HT1080 (cell line): ENCODE measurements at places on chromosomes 7 and 10. TPM values are rescaled to one million over a fixed set of nuclear protein-coding genes. Genes with fewer than 3 reads are reported as not detected.

DNA sequence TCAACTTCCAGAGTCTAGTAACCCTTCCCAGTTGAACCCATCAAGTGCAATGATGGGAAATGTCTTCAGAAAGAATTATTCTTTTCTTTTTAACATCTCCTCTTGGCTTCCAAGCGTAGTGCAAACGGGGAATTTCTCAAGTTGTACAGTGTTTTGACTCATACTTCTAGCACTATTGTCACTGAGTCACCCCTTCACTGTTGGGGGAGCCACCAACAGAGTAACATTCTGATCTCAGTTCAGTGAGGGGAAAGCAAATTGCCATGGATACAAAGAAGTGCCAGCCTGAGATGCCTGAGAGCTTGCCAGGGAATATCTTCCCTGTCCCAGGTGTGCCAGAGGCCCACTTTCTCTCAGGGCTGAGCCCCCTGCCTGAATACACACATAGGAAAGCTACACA, 31.0 kb downstream of the CYP3A5 start:
- no peak for DNase-seq

DNA sequence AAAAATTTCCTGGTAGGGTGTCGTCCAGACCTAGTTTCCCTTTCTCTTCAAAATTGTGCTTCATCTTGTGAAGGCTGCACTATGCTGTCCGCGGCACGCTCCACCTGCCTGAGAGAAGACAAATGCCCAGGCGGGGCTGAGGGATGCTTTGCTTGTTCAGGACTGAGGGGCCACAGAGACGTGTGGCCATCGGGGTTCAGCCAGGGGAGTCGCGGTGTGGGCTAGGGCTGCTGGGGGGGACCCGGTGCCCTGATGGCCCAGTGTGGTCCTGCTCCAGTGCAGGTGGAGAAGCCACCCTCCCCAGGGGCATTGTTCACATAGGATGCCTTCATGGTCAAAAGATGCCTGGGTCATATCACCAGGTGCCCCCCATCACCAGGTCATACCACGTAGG, 107.8 kb upstream of the SHH start:
- no peak for DNase-seq

- DNase-seq: no peak
Measured at GRCh38 chr7:110522061-110522760, 568.7 kb upstream of the LRRN3 start.

DNA sequence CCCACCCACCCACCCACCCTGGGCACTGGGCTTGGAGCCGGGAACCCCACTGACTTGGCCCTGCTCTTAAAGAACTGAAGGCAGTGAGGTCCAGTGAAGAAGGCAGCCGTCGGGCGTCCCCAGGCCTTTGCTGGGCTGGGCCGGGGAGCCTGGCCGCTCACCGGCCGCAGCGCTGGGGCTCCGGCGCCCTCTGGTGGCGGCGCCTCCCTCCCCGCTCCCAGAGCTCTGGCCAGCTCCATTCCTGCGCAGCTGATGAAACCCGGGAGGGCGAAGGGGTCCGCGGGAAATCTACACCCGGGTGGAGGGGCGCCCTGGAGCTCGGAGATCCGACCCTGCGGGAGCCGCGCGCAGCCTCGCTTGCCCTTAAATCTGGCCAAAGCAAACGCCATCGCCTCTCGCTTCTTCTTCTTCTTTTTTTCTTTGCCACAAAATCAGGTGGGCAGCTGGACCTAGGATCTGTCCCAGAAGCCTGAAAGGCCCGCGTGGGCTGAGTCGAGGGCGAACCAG, 1.7 kb upstream of the CXCL12 start:
- peak; percentile 37 for DNase-seq

DMTF1 gene
- 28.8 and 36.5 TPM in 2 replicates for total RNA-seq

GRCh38 chr10:106571192-106571946, 593.1 kb downstream of the SORCS1 start:
- DNase-seq: peak; percentile 51

DNA sequence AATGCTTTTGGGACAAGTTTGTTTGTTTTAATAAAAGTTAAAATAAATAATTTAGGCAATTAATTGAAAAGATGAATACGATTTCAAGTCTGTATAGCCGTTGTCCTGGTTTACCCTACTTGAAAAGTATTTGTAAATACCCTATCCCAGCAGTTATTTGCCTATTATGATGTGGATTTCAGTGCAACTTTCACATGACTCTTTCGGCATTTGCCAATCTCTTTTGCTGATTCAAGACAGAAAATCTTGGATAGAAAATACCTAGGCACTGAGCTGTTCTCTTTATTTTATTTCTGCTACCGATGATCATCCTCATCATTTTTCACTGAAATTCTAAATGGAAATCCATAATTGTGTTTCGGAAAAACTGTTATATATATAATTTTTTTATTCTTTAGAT, 125.9 kb upstream of the FZD8 start:
- no peak for DNase-seq

DNA sequence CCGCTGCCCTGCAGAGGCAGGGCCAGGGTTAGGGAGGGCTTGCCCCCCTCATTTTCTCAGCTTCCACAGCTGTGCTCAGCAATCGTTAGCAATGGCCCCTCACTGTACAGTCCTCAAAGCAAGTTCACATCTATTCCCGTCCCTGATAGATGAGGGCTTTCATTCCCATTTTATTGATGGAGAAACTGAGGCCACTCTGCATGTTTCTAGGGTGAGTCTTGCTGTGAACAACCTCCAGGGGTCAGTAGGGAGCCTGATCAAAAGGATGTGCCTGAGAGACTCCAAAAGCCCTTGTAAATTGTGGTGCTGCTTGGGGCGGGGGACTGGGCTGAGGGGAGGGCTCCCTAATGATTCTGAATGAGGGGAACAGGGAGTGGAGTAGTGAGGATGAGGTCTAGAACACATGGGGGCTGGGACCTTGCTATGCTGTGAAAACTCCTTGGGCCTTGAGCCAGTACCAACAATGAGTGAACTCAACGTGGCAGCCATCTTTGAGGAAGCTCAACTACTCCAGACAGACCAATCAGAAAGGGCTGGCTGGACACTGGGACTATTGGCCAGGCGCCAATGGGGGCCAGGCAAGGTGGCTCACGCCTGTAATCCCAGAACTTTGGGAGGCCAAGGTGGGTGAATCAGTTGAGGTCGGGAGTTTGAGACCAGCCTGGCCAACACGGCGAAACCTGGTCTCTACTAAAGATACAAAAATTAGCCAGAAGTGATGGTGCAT, 6.7 kb upstream of the GRIFIN start:
- peak; percentile 34 for DNase-seq

FUOM gene
- total RNA-seq: 31.5 and 48.4 TPM in 2 replicates

- DNase-seq: no peak
Measured at GRCh38 chr7:36305226-36305625, 84.4 kb upstream of the ANLN start.

GRCh38 chr7:33918438-33919143, 13.3 kb downstream of the BMPER start:
- no peak for DNase-seq

LGI1 gene
- total RNA-seq: 0.02 TPM in 1 of 2 replicates, not detected in the other

DNA sequence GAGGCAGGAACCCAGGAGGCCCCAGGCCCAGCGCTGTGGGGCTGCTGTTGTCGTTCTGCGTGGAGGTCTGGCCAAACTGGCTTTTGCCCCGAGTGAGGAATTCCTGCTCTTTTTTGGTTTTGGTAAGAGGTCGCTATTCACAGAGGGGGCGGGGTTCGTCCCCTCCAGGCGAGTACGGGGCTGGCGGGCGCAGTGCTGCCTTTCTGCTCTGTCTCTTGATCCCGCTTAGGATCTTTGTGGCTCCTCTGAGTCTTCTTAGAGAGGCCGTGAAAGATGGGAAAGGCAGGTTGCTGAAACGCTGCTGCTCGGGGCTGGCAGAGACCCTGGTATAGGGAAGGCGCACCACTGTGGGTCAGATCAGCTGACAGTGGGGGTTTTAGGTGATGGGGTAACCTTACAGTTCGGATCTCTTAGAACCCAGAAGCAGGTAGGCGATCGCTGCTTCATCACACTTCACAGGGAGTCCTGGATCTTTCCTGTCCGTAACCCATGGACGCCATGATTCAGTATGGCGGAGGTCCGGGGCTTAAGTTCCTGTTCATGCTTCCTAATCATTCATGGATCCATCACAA, 136.7 kb downstream of the KIF20B start:
- no peak for DNase-seq

DNA sequence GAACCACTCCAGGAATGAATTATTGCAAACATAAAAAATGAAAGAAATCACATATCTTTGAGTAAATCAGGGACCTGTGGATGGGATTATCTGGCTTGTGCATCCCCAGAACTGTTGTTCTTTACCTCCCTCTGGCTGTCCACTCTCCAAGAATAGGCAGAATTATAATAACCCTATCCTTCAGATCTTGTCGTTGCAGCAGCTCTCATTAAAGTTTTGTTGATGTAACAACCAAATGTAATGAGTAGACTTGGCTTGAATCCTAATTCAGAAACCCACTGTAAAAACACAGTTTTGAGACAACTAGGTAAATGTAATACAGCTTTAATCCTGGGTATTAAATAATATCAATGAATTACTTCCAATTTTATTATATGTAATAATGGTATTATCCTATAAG, 16.2 kb downstream of the LSM5 start:
- DNase-seq: no peak

HECW1 gene
- 2.4 and 2.5 TPM in 2 replicates for total RNA-seq

- peak; percentile 23 for DNase-seq
Measured at GRCh38 chr10:95237376-95238170, 43.5 kb downstream of the ACSM6 start.

DNA sequence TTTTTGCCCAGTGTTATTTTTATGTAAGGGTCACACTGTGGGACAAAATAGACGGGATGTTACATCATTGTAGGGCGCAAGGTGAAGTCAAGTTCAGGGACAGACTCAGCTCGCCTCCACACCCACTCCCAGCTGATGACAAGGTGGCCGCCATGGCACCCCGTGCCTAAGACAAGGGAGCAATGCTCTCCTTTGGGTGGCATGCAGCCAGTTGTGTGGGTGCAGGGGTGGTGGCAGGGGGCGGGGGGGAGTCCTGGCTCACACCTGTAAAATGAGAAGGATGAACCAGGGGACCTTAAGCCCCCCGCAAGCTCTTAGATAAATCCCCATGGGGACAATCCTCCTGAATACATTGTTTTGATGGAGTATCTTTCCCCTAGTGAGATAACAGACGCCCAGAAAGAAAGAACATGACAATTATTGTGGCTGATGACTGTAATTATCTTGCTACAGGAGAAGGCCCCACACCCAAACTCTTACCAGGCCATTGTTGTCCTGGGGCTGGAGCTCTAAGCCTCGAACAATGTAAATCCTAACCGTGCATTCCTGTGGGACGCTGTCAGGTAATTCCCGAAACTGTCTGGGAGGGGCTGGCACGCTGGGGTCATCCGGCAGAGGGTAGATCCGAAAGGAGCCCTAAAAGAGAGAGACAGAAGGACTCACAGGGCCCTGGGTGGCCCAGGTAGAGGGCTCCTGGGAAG, 148.7 kb downstream of the MYOF start:
- no peak for DNase-seq

DNA sequence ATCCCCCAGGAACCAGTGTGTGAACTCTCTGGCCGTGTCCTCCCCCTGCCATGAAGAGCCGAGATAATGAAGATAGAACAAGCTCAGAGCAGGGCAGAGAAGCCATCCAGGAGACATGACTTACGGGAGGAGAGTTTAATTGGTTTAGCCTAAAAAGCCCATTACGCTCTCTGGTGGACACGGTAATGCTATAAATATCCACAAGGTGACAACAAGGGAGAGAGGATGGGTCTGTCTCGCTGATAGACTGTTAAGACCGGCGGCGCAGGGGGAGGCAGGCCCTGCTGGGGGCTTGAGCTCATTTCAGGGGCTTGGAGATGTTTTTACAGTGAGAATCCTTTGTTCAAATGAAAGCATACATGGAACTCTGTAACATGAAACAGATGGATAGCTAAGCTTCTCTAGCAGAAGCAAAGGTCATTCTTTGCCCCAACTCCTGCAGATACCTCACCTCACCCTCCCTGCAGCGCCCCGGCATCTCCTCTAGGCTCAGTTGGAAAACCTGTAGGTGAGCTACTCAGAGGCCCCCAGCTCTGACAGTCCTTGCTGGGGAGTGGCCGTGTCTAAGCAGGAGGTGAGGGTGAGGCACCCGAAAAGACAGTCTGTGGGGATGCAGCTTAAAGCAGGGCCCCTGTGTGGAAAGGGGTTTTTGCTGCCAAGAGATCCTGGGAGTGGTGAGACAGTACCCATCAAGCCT, 40.8 kb upstream of the LOXL4 start:
- DNase-seq: no peak

GRCh38 chr7:22351878-22352277, 5.1 kb downstream of the RAPGEF5 start:
- peak; percentile 31 for DNase-seq

DNA sequence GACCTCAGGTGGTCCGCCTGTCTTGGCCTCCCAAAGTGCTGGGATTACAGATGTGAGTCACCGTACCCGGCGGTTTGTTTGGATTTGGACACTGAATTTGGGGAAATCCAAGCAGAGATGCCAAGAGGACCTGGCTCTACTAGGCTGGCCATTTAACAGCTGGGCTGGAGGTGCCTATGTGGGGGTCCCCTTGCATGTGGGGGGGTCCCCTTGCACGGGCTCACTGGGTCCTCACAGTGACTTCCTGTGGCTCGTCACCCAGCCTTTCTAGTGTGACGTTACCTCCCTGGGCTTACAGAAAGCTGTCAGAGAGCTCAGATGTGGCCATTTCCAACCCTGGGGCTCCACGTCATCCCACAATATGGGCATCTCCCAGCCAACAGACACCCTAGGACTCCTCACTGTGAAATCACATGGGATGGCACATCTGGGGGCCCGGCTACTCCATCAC, 49.3 kb upstream of the GNA12 start:
- no peak for DNase-seq

- DNase-seq: no peak
Measured at GRCh38 chr7:123993996-123994395, 38.9 kb downstream of the TMEM229A start.

DNA sequence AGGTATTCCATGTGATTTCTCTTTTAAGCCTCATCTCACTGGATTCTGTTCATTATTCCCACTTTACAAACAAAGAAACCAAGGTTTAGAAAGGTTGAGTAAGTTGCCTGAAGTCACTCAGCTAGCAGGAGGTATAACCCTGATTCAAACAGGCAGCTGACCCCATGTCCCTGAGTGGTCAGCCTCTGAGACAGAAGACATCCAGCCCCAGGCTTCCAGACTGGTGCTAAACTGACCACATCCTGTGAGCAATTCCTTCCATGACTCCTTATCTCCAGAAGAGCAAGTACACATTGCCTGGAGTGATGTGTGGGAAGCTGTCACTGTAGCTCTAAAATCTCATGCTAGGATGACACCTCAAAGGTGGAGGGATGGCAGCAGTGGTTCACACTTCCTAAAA, 3.7 kb downstream of the PLPP4 start:
- DNase-seq: peak; percentile 99

ATOH7 gene
- total RNA-seq: not detected in 2 replicates

GRCh38 chr7:114924038-114924712, 2.3 kb downstream of the MDFIC start:
- DNase-seq: no peak
